ENCODE measurements at places on chromosomes 6 and 20.

DNA sequence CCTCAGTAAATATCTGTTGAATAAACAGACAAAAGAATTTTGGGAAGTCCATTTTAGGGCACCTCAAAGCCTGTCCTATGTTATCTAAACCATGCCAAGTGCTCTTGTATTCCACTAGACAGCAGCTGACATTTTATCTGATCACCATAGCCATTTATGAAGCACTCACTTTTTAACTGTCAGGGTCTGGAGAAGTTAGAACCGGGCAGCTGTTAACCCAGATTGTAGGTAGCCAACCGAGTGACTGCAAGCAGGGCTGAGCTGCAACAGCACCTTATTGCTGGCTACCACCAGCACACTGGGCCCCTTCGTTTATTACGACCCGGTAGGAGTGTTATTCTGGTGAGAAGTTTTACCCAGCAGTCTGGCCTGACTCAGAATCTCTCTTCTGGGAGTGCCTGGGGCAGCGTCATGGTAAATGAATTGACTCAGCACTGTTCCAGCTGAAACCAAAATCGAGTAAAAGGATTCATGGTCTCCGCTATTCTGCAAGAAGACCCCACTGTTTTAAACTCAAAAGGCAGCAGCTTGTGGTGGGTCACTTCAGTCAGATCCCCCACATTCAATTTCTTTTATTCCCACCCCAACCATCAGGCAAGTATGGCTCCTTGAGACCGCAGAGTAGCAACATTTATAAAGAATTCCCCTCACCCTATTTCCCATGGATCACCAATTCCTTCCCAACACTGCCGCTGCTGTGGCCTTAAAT, 1.7 kb downstream of the UBE2V1 start:
- no peak for DNase-seq

DNA sequence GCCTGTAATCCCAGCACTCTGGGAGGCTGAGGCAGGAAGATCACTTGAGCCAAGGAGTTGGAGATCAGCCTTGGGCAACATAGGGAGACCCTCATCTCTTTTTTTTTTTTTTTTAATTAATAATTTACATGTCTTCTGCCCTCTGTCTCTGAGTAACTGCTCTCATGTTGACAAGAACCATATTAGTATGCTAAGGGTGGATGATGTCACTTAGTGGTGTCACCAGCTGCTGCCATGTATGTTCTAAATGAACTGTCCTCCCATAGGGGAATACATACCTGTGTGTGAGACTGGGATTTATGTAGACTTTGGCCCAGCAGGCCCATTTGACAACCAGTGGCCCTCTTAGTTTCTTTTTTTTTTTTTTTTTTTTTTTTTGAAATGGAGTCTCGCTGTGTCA, 65.6 kb downstream of the SCAND1 start:
- no peak for DNase-seq

GRCh38 chr6:80541886-80542285, 435.4 kb downstream of the BCKDHB start:
- DNase-seq: no peak

DNA sequence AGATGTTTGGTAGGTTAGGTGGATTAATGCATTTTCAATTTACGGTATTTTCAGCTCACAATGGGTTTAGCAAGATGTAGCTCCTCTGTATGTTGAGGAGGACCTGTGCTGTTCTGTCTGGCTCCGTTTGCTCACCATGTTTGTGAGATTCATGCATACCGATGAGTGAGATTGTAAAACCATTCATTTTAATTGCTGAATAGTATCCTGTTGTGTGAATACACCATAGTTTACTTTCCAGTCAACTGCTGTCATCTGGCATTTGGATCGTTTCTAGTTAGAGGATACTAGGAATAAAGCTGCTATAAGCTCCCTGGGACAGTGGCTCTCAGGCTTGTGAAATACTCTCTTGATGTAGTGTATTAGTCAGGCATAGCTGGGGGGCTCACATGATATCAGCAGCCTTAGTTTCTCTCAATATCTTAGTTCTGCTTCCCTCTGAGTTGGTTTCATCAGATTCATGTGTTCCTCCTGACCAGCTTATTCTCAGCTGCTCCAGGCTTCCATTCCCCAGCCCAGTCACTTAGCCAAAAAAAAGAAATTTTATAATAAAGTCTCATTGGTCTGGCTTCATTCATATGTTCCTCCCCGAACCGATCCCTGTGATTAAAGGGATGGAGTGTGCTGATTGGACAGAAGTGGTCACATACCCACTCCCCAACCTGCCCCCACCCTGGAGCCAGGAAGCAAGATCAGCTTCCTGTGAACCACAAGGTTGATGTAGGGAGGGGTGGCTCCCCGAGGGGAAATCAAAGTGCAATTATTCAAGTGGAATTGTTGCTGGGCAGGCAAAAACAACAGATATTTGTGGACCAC, 10.9 kb upstream of the B4GALT5 start:
- no peak for DNase-seq

DNA sequence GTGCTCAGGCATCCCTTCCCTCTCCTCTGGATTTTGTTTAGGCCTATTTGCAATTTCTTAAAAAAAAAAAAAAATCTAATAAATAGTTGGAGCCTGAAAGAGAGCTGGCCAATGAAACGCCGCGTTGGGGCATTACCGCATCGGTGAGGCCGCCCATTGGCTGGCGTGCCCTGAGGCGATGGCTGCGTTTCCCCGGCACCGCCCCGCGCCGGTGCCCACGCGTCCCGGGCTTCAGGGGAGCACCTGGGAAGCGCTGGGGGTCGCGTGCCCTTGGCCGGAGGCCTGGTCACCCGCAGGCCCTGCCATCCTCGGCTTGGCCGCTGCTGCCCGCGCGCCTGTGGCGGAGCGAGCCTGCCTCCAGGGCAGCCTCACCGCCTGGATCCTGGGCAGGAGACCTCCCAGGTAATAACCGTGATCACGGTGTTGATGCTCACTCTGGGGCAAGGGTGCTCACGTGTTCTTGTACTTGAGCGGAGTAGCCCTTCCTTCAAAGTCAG, 155.4 kb downstream of the NRN1 start:
- peak; percentile 75 for DNase-seq

GRCh38 chr20:10708351-10709185, 34.8 kb upstream of the JAG1 start:
- DNase-seq: no peak

DNA sequence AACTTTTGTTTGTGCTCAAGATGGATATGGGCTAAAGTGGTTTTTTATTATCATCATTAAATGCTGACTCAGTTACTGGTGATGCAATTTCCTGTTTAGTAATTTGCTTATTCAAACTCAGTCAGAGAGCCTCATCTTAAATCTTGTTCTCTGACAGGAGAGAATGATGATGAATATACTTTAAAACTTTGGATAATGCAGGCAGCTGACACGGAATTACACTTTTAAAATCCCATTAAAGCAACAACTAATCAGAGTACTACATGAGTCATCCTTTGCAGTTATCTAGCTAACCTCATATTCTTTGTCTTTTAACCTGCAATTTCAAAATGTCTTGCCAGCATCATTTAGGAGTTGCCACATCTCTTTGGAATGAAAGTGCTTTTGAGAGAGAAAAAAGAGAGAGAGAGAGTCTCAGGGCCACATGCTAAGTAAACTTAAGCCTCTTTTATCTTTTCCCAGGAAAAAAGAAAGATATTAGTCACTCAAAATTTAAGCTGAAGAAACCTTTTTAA, 9.2 kb upstream of the C6orf141 start:
- DNase-seq: no peak

GRCh38 chr6:35736253-35736894, 458 bp upstream of the ARMC12 start:
- peak; percentile 55 for DNase-seq

DNA sequence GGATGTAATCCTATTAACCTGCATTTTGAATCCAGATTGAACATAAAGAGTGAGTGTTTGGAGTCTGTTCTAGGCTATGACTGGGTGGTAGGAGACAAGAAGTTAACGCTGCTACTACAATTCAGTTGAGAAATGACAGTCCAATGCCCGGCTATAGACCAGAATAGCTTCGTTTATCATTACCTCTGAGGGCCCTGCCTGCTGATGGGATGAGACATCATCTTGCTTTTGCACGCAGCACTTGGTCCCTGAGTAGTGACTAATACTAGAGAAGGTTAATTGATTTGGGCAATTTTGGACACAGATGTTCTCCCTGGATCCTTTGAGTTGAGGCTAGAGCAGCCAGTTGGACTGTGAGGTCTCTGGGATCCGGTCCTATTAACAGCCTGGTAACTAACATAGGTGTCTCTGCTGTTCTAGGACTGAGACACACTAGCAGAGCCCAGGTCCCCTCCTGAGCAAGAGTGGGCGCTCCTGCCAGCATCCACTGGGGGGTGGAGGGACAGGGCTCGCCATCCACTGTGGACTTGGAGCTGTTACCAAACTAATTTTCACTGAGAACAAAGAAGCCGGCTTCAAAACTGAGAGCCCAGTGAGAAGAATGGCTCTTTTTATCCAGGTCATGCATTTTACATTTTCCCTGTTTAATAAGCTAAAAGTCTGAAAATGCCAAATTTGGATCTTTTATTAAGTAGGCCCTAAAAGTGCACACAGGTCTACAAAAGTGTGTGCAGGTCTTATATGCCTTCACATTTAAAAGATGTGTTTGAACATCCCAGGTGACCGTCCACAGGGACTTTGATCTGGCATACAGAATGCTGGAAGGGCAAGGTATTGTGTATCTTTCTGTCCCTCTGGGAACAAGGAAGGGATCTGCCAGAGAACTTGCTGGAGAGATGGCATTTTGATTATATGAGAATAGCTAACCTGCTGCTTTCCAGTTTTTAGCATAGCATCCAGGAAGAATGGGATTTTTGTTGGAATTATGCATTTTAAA, 212.5 kb downstream of the CDH4 start:
- peak; percentile 34 for DNase-seq

GRCh38 chr6:135012764-135013163, 41.9 kb downstream of the HBS1L start:
- no peak for DNase-seq

GRCh38 chr6:130794738-130795137, 32.5 kb upstream of the SMLR1 start:
- no peak for DNase-seq

- no peak for DNase-seq
These were observed 239.5 kb downstream of the SLC24A3 start for GRCh38 chr20:19451923-19452295.

GRCh38 chr6:52201046-52201445, 14.9 kb downstream of the IL17A start:
- DNase-seq: no peak

DNA sequence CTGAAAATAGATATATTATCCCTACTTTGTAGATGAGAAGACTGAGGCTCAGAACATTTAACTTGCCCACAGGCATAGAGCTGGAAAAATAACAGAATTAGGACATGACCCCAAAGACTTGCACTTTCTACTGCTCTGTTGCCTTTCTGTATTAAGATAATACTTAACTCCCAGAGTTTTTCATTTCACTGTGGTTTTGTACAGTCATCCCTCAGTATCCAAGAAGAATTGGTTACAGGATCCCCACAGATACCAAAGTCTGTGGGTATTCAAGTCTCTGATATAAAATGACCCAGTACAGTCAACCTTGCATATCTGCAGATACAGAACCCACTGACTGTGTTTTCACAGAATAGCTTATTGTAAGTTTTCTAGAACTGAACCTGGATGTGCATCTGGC, 16.8 kb downstream of the MRS2 start:
- no peak for DNase-seq

- no peak for DNase-seq
These were observed 23.3 kb downstream of the NOX3 start for GRCh38 chr6:155432293-155432692.
